ENCODE measurements at places on chromosomes 11 and 22.

DNA sequence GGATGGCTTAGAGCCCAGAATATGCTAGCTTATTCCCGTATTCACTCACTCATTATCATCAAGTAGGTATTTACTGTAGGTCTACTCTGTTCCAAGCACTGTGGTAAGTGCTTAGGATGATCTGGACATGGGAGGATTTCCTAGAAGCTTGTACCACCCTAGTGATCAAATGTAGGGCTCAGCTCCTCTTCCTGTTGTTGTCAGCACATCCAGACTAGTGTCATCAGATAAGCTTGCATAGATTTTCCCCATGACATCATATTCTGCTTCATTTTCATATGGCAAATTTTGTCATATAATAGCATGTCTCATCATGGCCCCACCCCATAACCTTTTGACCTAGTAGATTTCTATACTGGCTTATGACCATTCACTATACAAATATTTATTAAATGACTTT is 19.3 kb upstream of the NUCB2 start:
- DNase-seq = no peak

GRCh38 chr11:110453684-110454354 is 24.1 kb downstream of the FDX1 start:
- no peak for DNase-seq

DNA sequence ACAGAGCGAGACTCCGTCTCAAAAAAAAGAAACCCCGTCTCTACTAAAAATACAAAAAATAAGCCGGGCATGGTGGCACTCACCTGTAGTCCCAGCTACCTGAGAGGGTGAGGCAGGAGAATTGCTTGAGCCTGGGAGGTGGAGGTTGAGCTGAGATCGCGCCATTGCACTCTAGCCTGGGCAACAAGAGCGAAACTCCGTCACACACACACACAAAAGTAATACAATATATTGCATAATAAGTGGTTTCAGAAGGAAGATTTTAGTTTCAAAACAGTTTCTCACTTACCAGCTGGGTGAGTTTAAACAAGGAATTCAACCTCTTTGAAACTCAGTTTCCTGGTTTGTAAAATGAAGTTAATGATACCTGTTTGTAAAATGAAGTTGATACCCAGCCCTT is 32.7 kb upstream of the HTR3A start:
- DNase-seq = no peak

- no peak for DNase-seq
Measured at GRCh38 chr11:32006799-32007388, 84.0 kb upstream of the RCN1 start.
